ENCODE measurements at places on chromosomes 3 and 15.

- DNase-seq: no peak
Observed at GRCh38 chr3:197480320-197480719, 75.4 kb downstream of the BDH1 start.

- DNase-seq: no peak
Observed at GRCh38 chr15:42427429-42428223, 63.3 kb downstream of the ZNF106 start.

- DNase-seq: no peak
Observed at GRCh38 chr3:169953462-169954141, 13.0 kb upstream of the SEC62 start.

GRCh38 chr3:24342275-24342674 is 152.4 kb downstream of the THRB start:
- no peak for DNase-seq

- DNase-seq: no peak
Observed at GRCh38 chr3:134839422-134839821, 44.4 kb downstream of the EPHB1 start.

DNA sequence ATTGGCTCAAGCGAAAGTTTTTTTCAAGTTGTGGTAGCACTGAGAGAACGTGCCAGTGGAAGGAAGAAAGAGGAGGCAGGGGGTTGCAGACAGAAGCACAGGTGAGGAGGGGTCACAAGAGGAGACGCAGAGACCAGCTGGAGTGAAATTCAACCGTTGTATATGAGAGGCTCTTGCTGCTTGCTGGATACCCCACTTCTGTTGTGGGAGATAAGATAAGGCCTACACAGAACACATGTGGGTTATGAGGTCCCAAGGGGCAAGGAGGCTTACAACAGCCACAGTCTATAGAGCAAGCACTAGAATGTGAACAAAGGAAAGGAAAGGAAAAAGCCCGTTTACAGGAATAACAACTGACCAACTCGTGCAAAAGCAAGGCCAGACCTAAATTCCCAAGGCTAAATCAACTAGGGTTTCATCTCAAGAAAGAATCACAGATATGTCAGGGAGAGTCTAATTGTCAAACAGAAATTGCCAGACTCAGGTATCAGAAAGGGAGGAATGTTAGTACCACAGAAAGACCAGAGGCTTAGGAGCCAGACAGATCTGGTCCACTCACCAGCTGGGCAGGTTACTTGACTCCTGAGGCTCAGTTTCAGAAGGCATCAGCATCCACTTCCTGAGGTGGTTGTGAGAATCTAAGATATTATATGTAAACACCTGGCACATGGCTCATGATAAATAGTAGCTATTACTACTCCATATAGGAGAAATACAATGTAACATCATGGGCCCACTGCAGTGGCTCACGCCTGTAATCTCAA is 60.9 kb downstream of the MSL2 start:
- no peak for DNase-seq

- no peak for DNase-seq
Observed at GRCh38 chr3:126911162-126912026, 71.5 kb upstream of the PLXNA1 start.

DNA sequence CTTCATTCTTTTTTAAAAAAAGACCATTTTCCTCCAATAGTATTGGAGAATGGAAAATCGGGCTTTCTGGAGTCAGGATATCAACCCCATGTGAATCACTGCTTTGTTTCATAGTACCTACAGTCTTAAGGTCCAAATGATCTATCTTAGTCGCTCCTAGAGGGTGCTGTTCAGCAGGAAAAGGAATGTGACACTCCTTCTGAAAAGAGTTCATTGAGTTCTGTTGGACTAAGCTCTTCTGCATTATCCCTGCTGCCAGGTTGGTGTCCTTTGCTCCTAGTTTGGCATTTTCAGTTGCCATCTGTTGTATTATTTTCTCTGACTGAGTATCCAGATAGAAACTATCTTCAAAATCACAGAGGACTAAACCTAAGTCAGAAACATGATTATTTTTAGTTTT is 57.2 kb downstream of the POLQ start:
- DNase-seq: no peak

GRCh38 chr3:20027136-20027535 is 13.1 kb upstream of the KAT2B start:
- no peak for DNase-seq

DNA sequence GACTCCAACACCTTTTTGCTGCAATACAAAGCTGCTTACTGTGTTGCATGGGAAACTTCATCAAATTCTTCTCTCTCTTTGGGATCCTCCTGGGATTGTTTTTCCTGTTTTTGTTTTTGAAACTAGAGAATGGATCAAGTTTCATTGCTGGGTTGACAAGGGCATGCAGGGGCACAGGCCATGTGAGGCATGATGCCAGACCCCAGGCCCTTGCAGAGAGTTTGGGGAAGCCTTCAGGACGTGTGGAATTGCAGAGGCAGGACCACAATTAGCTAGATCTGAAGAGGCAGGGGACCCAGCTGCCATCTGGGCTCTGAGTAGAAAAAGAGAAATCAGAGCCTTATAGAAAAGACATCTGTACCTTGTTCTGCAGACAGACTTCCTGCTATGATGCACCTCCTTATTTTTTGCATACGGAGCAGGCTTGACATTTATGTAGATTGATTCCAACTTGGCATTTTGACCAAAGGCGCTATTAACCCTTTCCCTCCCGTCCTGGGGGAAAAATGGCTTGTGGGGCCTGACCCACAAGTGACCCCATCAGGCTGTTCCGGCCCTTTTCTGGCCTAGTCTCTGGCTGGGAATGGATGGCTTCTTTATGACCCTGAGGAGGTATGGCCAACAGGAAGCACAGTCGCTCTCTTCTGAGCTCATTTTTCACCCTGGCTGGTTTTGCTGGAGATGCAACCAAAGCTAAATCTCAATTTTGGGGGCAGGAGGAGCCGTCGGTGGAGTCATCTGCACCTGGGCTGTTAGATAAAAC is 44.3 kb upstream of the CHRNB4 start:
- DNase-seq: no peak

DNA sequence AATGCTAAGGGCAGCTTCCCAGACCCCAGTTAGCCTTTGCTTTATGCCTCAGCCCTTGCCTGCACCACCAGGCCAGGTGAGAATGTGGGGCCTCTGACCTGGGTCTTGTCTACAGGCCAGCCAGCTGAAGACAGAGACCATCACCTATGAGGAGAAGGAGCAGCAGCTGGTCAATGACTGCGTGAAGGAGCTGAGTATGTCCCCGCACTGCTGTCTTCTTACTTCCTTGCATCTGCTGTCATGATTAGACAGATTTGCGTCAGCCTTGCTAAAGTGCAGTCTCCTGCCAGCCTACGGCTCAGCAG is 74.6 kb downstream of the CCK start:
- DNase-seq: no peak

GRCh38 chr3:68999605-69000004 is 13.9 kb downstream of the EOGT start:
- DNase-seq: no peak

DNA sequence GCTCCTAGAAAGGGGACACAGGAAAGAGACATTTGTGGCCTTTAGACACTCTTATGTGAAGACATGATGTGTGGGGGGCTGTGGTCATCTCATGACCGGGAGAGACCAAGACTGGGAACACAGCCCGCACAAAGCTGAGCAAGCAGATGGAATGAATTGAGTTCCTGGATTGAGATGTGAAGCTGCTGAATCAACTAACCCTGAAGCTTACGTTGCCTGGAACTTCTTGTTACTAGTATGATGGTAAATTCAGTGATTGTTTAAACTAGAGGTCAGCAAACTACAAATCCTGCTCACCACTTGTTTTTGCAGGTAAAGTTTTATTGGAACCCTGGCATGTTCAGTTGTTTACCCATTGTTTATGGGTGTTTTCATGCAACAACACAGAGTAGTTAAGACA is 83.4 kb upstream of the BHLHE40 start:
- no peak for DNase-seq

DNA sequence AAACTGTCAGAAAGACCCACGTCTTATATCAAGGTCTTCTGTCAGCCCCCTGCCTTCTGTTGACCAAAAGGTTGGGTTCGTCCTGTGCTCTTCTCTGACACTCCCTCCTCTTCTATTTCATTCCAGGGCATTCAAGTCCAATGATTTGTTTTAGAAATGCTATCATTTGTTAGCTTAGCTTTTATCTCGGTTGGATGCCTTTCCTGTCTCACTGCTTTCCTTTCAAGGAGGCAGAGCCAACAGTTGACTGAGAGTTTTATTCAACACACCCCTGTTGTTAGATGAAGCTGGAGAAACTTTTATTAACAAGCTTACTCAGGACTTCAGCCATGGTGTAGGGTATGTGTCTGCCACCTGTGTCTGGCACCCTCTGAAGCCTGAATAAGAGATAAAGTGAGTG is 112.0 kb upstream of the SLC7A14 start:
- DNase-seq: no peak

DNA sequence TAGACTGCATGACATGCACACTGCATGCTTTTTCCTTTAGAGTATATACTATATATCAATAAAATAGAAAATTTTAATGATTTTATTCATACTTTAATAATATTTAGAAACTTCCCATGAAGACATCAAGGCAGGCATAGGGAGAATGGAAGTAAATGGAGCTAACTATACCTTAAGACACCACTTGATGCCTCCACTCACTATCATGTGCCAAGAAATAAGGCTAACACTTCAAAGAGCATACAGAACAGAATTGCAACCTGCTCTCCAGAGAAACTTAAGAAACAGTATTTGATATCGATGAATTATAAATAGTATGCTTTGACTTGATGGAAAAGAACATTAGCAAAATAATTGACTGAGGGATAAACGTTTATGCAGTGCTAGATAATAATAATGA is 192.6 kb upstream of the MBNL1 start:
- no peak for DNase-seq

DNA sequence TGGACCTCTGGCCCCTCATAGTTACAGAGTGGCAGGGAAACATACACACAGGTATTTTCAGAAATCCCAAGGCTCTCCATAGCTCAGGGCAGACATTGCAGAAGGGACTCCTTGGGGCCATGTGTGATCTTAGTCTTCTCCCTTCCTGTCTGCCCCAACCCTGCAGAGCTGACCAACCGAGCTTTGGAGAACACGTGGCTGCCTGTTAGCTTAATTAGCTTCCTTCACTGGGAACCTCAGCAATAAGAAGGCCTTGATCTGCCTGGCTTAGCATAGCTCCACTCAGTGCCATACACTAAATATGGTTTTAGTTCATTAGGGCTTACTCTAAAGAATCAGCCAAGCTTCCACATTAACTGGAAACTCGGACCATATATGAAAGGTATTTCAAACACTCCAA is 12.3 kb downstream of the LYZL4 start:
- DNase-seq: no peak

DNA sequence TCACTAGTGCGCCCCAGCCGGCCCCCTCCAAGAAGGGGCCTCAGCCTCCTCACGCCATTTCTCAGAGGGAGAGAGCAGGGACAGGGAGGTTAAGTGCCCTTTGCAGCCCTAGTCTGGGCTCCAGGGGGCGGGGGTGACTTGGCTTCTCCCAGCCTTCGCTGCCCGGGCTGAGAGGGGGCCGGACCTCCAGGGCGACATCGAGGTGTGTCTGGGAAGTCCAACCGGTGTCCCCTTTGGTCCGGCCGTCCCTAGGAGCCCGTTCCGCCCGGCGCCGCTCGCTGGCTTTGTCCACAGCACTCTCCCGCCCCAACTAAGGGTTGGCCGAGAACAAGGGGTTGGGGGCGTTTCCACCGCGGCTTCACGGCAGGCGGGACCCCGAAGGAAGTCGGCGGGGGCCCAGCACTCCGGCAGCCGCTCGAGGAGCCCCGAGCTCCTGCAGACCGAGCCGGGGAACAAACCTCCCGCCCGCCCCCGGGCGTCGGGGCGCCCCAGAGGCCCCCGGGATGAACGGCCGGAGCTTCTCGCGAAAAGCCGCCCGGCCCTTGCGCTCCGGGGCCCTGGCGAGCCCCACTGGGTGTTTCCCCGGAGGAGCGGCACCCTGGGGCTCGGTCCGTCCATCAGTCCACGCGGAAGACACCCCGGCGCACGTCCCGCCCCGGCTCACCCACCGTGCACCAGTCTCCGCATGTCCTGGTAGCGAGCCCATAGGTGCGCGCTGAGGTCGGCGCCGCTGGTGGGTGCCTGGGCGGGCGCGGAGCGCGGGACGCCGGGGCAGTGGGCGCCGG is 627 bp downstream of the NT5DC2 start:
- DNase-seq: no peak

DNA sequence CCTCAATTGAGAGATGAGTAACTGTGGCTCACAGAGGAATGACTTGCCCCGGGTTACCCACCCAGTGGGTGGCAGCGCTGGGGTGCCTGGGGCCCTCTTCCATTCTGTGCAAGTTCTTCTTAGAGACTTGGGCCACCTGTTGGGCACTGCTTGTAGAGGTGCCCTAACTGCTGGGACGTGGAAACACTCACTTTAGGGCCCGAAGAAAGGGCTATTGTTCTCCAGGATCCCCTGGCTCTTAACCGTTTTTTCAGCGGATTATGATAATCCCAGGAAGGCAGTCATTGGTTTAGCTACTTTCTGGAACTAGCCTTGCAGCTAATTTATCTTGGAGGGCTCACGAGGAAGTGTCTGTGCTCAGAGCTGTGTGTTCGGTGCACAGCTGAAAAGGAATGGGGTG is 66.0 kb upstream of the GCNT3 start:
- DNase-seq: no peak

GRCh38 chr15:96746665-96747064 is 416.2 kb downstream of the NR2F2 start:
- DNase-seq: no peak

DNA sequence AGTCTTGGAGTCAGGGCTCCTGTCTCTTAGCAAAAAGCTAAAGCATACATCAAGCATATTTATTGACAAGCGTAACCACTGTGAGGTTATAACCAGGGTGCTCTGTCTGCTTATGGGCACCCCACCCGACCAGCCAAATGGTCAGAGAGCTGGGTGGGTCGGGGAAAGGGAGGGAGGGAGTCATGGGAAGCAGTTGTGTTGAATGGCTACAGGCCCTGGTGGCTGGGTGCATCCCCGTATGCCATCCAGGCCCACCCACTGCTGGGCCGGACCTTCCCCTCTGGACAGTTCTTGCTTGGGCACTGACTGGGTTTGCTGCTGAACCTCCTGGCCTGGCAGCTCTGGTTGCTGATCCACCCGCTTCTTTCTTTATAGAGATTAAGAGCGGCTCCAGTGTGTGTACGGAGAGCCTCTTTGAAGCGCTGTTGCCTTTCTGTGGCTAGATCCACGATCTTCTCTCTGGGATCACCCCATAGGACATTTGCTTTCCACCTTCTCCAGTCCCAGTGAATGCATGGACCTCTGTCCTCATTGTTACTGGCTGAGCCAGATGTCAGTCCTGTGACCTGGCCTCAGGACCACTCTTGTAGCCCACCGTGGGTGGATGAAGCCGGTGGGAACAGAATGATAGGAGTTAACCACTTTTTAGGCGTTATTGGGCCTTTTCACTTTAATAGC is 59.6 kb downstream of the SMAD3 start:
- no peak for DNase-seq

Data from T follicular helper cell (primary cell).